ENCODE measurements at places on chromosomes 1 and 21.

DNA sequence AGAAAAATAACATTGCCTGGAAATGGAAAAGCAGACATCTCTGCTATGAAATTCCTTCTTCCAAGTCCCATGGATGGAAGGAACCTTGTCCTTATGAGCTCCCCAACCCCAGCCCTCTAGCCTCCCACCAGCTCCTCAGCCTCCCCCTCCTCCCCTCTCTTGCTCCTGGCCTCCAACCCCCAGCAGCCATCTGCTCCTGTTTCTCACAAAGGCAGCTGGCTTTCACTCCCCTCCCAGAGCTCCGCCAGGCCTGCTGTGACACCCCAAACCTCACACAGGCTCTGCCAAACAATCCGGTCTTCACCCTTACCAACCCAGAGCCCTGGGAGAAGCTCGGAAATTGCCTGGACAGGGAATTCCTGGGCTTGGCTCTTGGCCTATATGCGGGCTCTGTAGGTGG, 69.2 kb downstream of the KLHDC7A start:
- DNase-seq: no peak

DNA sequence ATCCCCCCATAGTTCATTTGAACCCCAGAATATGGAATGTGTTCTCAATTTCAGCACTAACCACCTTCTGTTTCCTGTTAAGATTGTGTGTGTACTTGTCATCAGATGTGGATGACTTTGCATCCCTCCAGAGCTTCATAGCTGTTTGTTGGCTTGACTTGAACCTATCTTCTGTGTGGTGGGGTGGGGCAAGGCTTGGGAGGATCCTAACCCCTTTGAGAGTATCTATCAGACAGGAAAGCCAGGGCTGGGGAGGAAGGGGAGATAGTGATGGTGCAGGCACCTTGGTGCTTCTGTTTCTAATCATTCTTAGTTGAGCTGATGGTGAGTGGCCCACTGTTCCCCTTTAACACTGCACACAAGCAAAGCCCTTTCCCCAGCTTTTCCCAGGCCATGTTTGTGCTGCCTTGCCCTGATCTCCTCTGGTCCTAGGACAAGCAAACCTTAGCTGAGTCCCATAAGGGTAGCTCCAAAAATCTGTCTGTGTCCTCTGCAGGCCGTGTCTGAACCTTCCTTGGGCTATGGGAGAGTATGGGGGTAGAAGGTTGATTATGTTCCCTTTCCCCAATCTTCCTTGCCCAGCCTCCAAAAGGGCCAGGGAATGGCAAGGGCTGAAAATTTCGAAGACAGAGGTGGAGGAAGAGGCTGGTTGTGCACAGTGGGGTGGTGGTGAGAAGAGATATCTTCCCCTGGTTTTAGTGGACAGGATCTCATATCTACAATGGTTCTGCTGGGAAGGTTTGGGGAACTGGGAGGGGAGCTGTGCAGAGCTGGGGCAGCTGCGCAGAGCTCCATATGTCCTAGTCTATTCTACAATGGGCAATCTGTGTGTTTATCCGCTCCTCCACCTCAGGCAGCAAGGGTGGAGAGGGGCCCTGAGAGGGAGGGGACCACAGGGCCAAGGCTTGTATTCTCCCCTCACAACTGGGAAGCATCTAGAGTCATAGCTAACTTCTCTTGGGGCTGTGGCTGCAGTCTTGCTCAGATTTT, 1.4 kb downstream of the NHLH1 start:
- no peak for DNase-seq

GRCh38 chr1:36494971-36495370, 12.3 kb upstream of the CSF3R start:
- no peak for DNase-seq

- no peak for DNase-seq
Observed at GRCh38 chr1:243229526-243229925, 25.6 kb downstream of the CEP170 start.

DNA sequence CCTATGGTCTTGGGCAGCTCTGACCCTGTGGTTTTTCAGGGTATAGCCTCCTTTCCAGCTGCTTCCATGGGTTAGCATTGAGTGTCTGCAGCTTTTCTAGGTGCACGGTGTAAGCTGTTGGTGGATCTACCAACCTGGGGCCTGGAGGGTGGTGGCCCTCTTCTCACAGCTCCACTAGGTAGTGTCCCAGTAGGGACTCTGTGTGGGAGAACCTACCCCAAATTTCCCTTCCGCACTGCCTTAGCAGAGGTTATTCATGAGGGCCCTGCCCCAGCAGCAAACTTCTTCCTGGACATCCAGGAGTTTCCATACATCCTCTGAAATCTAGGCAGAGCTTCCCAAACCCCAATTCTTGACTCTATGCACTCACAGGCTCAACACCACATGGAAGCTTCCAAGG, 111.0 kb upstream of the C1orf87 start:
- DNase-seq: no peak

DNA sequence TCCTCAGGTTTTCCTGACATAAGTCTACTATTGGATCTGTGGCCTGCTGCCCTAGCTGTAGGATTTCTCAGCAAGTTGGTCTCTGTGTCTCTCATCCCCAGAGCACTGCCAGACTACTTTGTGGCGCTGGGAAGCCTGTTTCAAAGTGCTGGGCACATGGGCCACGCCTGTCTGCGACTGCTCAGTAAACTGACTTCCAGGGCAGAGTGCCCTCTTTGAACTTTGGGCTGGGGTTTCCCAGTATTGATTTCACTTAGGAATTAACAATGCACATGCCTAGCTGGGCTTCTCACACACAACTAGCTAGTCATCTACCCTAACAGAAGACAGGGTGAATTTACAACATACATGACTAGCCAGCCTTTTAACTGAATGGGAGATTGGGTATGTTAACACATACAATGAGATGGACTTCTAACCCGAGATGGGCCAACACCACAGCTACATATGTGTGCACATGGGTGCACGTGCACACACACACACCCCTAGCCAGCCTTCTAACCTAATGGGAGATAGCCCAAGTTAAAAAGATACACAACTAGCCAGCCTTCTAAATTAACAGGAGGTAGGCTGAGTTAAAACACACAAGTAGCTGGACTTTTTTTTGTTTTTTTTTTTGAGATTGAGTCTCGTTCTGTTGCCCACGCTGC, 6.9 kb upstream of the TRIM17 start:
- no peak for DNase-seq

- peak; percentile 9 for DNase-seq
Observed at GRCh38 chr21:33069994-33070743, at the start of gene OLIG1. TSS of gene OLIG1 (plus strand) at chr21:33070141. CDS start at chr21:33070247, 106 bp downstream.

DNA sequence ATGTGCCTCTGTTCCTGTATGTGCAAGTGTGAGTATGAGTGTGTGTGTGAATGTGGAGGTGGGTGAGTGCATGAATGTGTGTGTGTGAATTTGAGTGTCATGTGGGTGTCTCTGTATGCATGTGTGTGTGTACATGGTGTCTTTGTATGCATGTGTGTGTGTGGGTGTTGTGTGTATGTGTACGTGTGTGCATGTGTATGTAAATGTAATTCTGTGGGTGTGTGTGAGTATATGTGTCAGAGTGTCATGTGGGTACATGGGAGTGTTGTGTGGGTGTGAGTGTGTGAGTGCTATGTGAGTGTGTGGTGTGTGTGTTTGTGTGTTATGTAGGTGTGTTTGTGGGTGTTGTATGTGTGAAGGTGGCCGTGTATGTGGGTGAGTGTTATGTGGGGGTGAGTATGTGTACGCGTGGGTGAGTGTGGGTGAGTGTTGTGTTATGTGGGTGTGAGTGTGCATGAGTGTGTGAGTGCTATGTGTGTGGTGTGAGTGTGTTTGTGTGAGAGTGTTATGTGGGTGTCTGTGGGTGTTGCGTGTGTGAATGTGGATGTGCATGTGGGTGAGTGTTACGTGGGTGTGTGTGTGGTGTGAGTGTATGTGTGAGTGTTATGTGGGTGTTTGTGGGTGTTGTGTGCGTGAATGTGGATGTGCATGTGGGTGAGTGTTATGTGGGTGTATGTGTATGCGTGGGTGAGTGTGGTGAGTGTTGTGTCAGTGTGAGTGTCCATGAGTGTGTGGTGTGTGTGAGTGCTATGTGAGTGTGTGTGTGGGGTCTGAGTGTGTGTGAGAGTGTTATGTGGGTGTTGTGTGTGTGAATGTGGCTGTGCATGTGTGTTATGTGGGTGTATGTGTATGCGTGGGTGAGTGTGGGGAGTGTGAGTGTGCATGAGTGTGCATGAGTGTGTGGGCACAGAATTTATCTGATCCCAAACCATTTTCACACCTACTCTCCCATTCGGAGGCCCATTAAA, 36.6 kb upstream of the NID1 start:
- no peak for DNase-seq

- no peak for DNase-seq
Observed at GRCh38 chr1:23537296-23537973, 6.4 kb upstream of the E2F2 start.

DNA sequence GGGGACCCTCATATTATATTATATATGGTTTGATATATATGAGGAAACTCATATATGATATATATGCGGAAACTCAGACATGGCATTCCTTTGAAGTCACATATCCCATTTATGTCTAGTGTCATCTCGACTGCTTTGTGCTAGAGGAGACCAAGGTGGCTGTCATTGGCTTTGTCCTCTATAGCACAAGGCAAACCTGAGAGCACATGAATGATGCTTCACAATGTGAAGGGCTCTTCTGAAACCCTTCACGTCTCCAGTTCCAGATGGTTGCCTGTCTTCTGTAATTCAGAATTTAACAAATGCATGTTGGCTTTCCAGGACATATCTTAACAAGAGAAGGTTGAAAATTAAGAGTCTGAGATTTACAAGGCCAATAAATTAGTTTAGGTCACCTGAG, 303.6 kb downstream of the BARHL2 start:
- DNase-seq: no peak

DNA sequence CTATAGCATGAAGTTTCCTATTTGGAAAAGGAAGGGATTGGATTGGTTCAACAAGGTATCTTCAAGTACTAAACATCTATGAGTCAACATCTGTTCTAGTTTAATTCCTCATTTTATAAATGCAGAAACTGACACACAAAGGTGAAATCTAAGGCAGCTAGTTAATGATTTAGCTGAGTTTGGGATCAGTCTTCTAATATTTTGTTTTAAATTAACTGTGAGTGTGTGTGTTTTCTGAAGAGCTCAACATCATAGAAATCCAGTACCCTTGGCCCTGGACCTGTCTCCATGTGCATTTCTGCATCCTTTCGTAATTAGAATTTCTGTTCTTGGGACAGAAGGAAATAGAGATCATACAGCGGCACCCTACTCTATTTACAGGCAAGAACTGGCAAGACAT, 105.9 kb downstream of the RGS2 start:
- no peak for DNase-seq

DNA sequence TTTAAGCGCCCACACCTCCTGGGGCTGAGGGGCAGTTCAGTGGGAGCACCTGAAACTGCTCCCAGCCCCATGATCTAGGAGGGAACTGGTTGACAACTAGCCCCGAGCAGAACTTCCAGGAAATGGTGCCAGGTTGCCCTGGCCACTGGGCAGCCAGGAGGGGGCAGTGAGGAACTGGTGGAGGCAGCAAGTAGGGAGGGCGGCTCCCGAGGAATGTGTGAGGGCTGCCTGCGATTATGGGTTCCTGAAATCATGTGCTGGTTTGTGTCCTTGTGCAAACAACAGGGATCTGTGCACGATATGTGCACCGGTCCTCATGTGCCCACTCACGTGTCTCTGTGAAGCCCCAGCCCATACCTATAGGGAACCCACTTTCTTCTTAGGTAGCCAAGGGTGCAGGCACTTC, 9.9 kb downstream of the GPR3 start:
- no peak for DNase-seq

- DNase-seq: no peak
Observed at GRCh38 chr1:1929102-1929638, 10.1 kb upstream of the TMEM52 start.

GRCh38 chr1:109485001-109485400, 1.3 kb downstream of the ATXN7L2 start:
- no peak for DNase-seq

- no peak for DNase-seq
Observed at GRCh38 chr1:15454256-15454655, 2.3 kb upstream of the CELA2A start.

- DNase-seq: peak; percentile 74
Observed at GRCh38 chr1:110875216-110875731, 2.3 kb downstream of the CD53 start.

- DNase-seq: no peak
Observed at GRCh38 chr21:15333136-15333710, 268.4 kb upstream of the NRIP1 start.

DNA sequence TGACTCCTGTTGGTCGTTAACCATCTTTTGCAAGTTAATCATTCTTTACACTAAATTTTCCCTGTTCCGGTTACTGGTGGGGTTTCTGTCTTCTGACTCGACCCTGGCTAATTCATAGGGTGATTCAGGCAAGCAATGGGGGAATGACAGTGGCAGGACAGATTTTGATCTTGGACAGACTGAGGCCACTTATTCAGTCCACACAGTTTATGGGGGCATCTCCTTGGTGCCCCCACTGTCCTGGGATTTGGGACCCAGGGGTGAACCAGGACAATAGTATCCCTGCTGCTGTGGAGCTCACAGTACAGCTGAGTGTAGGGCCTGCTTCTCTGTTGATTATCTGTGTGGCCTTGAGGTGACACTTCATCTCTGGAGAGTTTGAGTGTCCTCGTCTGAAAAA, 540.4 kb downstream of the MATN1 start:
- no peak for DNase-seq

DNA sequence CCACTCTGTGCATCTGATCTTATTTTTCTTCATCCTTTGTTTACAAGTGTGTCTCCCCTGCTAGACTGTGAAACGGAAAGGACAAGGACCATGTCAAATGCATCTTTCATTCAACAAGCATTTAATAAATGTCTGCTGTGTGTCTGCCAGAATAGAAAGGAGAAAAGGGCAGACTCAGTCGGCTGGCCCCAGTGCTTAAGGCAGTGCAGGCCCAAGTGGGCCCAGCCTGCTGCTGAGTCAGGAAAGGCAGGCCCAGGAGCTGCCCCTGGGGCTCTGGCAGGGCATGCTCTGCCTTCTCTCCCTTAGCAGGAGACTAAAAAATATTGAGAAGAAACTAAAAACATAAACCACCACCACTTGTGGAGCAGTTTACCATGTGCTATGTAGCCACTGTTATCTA, 38.1 kb downstream of the PLEKHA6 start:
- DNase-seq: no peak

GRCh38 chr1:62025892-62026291, 168.8 kb upstream of the L1TD1 start:
- DNase-seq: no peak

- DNase-seq: no peak
Observed at GRCh38 chr1:51193564-51193963, 42.5 kb upstream of the RNF11 start.

GRCh38 chr1:79815115-79815514, 808.6 kb upstream of the ADGRL4 start:
- no peak for DNase-seq

DNA sequence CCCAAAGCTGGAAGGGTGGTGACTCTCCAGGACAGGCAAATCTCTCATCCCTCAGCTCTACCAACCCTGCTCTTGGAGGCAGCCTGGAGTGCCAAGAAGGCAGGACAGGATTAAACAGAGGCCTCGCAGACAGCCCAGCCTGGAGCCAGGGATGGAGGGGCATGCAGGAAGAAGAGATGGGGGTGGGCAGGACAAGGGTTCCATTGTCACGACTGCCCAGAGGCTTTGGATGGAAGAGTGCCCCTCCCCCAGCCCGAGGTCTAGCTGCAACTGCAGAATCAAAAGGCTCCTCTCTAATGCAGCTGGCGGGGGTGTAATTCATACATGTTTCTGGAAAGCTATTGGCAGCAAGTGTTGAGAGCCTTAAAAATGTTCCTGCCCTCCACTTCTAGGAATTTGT, 8.8 kb downstream of the RAB7B start:
- DNase-seq: no peak
